Central memory CD8-positive, alpha-beta T cell (primary cell): ENCODE measurements at places on chromosomes 6 and 20.

DNA sequence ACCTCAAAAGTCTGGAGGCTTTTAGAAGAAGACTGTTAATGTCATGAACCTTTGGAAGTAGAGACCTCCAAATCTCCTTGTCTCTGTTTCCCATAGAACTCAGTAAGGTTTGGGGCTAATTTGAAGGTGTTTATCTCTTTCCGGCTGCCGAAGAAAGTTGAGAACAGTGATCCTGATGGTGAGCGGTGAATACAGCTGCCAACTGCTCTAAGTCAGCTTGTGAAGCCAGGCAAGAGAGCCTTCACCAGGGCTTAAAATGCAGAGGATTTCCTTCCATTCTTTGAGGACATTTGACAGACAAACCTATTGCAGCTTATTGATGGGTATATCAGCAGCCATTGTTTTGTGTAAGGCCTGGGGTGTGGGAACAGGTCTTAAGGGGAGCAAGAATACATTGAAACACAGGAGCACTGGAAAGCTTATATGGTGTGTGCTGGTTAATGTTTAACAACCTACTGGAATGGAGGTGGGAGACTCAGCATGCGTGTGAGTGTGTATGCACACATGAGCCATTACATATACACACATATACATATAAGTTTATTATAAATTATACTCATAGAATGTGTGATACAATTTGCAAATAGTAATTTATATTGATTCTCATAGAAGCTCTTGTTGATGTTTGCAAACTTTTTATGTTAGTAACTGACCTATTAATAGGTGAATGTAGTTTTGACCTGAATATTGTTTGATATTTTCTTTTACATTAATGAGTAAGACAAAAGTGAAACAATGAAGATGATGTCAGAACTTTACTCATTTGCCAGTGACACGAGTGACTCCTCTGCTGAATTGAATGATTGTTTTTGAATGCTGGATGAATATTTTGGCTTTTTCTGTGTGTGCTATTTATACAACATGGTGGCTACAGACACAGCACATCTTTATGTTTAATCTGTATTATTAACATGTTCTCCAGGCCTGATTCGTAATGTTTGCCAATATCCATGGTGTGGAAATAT is 18.1 kb downstream of the PLEKHG1 start:
- no peak for DNase-seq

- DNase-seq, result no peak
Observed at GRCh38 chr6:22362361-22362760, 65.5 kb upstream of the PRL start.

DNA sequence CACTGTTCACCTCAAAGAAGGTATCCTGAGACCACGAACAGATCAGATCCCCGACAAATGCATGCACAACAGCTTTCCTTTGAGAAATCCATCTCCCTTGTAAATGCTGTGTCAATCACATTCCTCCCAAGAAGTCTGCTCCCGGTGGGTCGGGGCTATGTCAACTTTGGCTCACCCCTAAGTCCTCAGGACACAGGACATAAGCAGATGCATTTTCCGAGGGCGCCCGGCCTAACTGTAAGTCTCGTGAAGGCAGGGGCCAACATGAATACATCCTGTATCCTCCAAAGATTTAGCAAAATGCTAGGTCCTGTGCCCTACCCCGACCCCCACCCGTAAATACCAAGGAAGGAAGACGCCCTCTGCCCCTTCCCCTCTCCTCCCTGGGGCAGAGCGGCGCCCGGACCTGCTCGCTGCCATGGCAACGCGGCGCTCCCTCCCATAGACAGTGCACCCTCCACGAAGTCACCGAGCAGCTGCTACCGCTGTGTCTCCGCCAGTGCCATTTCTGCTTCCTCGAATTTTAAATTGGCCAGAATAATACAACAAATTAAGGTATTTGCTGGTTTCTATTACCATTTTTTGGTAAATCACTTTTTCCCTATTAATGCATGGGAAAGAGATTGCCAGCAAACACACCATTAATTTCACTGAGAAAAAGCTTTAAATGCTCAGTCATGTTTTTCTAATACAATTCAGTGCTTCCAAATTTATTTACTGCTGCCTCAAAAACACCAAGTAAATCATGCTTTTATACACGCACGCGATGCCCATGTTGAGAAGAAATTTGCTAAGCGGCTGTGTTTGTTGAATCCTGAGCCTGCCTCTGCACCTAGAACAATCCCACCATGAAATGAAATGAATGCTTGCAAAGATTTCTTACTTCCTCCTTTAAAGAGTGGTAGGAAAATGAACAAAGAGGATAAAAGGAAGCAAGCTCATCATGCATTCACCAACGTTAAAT is 100.6 kb downstream of the PCSK2 start:
- DNase-seq, result no peak

GRCh38 chr6:52375780-52376556 is 14.0 kb downstream of the PAQR8 start:
- DNase-seq, result no peak

- DNase-seq, result no peak
Observed at GRCh38 chr6:36725581-36725980, 28.0 kb downstream of the RAB44 start.

GRCh38 chr6:152110886-152111820 is 303.7 kb downstream of the ESR1 start:
- DNase-seq, result no peak

DNA sequence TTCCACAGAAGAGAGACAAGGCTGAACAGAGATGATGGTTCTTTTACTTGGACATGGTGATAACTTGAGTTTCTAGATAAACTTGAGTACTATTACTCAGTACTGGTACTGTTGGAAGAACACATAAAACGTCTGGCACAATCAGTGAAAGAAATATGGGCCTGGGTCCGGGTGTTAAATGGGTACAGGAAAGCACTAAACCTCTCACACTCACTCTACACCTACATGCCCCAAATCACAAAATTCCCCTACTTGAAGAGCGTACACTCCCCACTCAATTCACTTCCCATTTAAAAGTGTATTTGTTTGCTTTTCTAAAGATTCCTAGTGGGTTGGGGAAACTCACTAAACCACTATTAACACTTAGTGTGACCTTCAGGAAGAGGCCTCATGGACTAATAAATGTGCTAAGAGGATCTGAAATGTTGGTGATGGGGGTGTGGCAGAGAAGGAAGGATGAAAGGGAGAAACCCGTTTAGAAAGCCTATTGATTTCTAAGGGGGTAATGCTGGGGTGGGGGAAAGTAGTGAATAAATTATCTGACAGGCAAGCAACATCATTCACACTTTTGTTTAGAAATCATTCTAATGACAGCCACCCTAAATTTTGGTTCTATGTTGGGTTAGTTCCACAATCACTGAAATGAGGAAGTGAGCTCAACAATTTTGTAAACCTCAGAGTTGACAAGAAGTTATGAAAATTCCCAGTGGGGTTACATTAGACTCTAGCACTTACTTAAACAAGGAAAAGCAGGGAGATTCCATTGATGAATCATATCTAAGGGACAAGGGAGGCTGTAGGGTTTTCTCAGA is 222.6 kb upstream of the MARCKS start:
- DNase-seq, result no peak

GRCh38 chr20:51495291-51495690 is 47.2 kb downstream of the NFATC2 start:
- DNase-seq, result no peak

GRCh38 chr20:60097285-60097684 is 139.1 kb downstream of the CDH26 start:
- DNase-seq, result no peak

- DNase-seq, result no peak
Observed at GRCh38 chr20:41862476-41862875, 244.3 kb upstream of the CHD6 start.

DNA sequence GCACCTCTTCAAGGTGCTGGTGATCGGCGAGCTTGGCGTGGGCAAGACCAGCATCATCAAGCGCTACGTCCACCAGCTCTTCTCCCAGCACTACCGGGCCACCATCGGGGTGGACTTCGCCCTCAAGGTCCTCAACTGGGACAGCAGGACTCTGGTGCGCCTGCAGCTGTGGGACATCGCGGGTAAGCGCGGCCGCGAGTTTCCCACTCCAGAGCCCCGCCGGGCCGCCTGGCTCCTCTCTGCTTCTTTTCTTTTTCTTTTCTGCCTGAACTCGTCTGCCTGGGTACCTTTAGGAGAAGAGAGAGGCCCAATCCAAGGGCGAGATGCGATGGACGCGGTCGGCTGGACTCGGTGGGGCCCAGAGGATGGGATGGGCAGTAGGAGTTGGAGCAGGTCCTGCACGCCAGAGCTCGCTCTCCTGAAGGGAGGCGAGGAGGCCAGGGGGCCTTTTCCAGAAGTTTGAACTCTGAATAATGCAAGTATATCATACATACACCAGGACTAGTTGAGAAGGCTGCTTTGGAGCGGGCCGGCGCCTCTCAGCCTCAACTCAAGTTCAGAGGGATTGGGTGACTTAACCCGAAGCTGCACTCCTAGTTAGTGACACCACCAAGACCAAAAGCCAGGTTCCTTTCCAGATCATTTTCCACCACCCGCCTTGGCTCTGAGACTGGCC is 445 bp downstream of the RAB32 start:
- DNase-seq, result no peak

- DNase-seq, result no peak
Observed at GRCh38 chr6:14897831-14898230, 348.0 kb upstream of the JARID2 start.

DNA sequence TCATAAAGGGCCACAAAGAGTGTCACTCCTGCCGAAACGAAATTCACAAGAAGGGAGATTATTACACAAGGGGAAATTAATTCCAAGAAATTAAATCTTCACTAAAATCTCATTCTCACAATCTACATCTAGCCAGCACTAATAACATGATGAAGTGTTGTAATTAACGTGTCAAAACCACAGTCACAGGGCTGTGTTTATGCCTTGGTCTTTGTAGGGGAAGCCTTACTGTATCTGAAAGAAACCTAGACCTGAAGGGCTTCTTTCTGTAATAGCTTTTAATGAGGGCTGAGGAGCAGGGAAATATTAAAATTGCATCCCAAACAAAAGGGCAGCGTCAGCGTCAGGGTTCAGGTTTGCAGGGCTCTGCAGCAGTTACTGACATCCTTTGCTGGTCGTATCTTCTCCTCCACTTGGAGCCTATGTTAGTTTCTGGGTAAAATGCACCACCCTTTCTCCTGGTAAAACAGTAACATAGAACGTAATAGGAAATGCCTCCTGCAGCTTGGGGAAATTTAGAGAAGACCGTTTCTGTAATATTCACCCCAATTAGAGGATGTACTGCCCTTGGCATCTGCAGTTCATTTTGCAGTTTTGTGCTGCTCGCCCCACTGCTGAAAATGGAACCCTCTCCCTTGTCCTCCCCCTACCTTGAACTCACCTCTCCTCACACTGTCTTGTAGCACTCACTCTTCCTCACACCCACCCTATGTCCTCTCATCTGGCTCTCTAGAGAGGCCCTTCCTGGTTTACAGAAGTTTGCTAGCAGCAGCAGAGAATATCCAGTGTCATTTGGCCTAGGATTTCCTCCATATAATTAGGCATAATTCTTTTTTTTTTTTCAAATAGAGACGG is 109.0 kb upstream of the TRAF3IP2 start:
- DNase-seq, result no peak

GRCh38 chr6:44456070-44456965 is 68.8 kb downstream of the CDC5L start:
- DNase-seq, result no peak

GRCh38 chr20:23249541-23249940 is 101.0 kb upstream of the NXT1 start:
- DNase-seq, result no peak

DNA sequence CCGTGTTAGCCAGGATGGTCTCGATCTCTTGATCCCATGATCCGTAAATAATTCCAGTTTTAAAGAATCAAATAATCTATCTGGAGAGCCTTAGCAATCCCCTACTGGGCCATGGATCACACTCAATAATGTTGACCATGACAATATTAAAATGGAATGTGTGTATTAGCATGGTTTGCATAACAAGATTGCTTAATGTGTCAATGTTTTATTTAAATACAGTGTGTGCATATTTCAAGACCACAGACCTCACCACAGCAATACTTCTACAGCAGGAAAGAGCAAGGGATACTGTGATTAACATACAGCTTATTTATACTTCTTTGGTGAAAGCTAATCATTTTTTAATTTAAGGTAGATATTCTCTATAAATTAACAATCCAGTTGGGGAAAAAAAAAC is 470.4 kb downstream of the TFAP2B start:
- DNase-seq, result no peak

GRCh38 chr6:162211022-162211421 is 516.5 kb downstream of the PRKN start:
- DNase-seq, result no peak

GRCh38 chr6:56663344-56663743 is 20.7 kb upstream of the DST start:
- DNase-seq, result no peak

DNA sequence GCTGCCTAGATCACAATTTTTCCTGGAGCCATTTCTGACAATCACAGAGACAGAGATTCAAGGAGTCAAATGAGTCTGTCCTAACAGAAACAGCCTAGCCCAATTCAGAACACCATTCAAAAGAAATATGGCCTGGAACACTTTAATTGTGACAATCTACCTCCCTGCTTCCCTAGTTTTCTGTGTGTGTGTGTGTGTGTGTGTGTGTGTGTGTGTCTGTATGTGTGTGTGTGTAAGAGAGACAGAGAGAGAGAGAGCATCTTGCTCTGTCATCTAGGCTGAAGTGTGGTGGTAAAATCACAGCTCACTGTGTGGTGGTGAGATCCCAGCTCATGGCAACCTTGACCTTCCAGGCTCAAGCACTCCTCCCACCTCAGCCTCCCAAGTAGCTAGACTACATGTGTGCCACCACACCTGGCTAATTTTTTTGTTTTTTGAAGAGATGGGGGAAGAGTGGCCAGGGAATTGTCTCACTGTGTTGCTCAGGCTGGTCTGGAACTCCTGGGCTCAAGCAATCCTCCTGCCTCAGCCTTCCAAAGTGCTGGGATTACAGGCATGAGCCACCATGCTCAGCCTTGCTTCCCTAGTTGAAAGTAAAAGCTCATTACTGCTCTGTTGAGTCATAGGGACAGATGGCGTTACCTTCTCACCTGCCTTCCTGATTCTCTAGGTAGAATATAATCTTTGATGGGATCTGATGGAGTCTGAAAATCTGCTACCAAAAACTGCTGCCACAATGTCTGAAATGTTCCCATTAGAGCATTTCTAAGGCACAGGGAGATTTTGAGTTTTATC is 89.6 kb upstream of the BEND6 start:
- DNase-seq, result no peak
